ENCODE measurements at places on chromosomes 5 and 9.

DNA sequence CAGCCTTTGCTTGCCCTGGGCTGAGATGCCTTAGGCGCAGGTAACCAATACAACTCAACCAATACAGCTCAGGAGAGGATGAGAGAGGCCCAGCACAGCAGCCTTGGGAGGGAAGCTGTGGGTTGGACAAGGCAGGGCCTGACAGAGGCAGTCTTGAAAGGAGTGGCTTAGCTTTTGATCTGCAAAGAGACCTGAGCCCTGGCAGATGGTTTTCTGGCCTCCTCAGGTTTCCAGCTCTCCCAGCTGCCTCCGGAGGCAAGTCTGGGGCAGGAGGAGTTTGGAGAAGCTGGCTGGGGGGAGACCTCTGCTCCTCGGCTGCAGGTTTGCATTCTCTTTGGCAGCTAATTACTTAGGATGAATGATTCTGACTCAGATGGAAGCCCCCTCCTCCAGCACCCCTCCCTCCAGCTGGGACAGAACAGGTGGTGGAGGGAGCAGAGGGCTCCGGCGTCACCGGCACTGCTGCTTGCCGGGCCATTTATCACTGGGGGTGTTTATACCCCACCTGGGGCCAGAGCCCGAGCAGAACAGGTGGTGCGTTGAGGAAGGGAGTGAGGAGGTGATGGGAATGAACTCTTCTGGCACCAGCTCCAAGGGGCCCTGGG, 50.8 kb downstream of the TSPAN17 start:
- peak; percentile 83 for DNase-seq

GRCh38 chr9:98132158-98132557, 13.1 kb upstream of the TRIM14 start:
- DNase-seq, result no peak

DNA sequence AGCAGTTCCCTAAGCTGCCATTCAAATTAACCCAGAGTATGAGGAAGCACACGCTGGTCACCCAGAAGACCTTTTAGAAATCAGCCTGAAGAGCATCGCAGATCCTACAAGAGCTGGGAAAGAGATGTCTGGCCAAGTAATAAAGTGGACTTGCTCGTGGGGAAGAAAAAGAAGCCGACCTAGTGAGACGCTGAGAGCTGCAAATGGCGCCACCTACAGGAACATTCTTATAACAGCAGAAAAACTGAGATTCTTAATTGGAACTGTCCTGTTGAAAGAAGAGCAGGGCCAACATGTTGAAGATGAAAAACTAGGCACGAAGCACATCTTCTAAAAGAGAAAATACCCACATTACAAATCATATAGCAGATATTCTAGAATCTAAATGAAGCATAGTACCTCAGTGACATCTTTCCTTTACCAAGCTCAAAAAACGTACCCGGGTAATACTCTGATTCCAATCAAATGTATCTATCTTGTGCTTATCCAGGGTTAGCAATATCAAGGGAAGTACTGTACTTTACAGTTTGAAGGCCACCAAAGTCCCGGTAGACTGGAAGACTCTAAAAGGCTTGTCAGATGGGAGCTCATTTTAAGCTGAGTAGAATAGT, 3.9 kb upstream of the GNAQ start:
- DNase-seq, result peak; percentile 92

GRCh38 chr5:30390095-30390494, 803.4 kb upstream of the CDH6 start:
- no peak for DNase-seq

DNA sequence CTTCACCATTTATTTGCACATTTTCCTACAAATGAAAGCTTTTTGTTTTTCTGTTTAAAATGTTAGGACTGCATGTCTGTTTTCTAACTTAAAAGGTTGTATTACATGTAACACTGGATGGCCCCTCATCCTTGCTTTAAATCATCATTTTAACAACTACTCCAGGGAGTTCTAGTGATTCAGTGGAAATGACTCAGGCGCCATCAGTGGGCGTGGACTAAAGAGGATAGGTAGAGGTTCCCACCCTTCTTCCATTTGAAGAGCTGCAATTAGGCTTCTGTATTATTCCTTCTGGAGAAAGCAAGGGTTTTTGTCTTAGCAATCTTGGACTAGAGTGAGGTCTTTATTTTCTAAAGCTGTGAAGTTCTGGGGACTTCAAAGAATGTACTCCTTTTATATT, 213.7 kb downstream of the TMEM38B start:
- no peak for DNase-seq

- DNase-seq, result no peak
Observed at GRCh38 chr5:65548281-65548680, 14.7 kb downstream of the CENPK start.

- DNase-seq, result no peak
Observed at GRCh38 chr5:132686193-132686592, 12.4 kb downstream of the IL4 start.

- DNase-seq, result no peak
Observed at GRCh38 chr5:37071487-37071886, 177.7 kb downstream of the CPLANE1 start.

DNA sequence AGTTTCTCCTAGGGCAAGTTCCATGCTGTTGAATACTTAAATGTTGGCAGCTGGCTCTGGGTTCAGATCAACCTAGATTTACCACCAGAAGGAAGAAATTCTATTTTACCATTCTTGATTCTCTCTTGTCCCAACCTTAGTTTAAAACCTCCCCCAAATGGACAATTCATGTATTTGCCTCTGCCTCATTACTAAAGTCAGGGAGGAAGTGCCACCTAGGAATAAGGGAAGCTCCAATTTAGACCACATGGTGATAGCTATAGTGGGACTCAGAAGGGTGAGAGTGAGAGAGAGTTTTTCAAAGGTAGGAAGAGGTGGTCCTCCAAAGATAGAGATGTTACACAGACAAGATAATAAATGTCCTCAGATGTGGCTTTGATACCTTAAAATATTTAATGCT, 53.4 kb upstream of the PAM start:
- DNase-seq, result no peak

GRCh38 chr5:59134471-59135163, 551.7 kb downstream of the RAB3C start:
- no peak for DNase-seq

- DNase-seq, result no peak
Observed at GRCh38 chr5:176529116-176529740, 8.0 kb downstream of the RNF44 start.

GRCh38 chr5:142872217-142872616, 102.0 kb downstream of the ARHGAP26 start:
- no peak for DNase-seq

- no peak for DNase-seq
Observed at GRCh38 chr9:5617749-5618148, 11.2 kb upstream of the RIC1 start.

DNA sequence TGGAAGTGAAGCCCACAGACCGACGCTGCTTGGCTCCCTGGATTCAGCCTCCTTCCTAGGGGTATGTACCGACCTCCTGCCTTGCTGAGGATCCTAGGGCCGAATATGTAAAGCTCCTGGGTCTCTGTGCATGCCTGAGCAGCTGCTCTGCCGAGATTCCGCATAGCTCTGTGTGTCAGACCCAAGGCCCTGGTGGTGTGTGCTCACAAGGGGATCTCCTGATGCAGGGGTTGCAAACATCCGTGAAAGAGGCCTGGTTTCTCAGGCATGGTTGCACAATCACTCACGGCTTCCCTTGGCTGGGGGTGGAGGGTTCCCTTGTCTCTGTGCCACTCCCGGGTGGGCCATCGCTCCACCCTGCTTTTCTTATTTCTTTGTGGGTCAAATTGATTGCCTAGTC, 19.9 kb upstream of the SVEP1 start:
- no peak for DNase-seq

DNA sequence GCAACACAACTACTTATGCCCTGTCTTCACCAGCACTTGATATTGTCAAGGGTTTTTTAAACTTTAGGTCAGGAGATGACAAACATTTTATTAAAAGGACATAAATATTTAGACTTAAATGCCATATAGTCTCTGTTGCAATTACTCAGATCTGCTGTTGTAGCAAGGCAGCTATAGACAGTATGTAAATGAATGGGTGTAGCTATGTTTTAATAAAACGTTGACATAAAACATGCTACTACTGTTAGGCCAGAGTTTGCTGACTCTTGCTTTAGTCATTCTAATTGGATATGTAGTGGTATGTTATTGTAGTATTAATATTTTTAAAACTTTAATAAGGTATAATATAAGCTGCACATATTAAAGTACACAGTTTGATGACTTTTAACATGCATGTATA, 27.7 kb downstream of the ZNF131 start:
- no peak for DNase-seq

- no peak for DNase-seq
Observed at GRCh38 chr9:5500441-5501235, 9.7 kb upstream of the PDCD1LG2 start.

GRCh38 chr5:66987949-66988838, 208.4 kb downstream of the CD180 start:
- peak; percentile 57 for DNase-seq

GRCh38 chr9:137967280-137967953, 89.8 kb downstream of the CACNA1B start:
- DNase-seq, result no peak

- no peak for DNase-seq
Observed at GRCh38 chr5:82813861-82814260, 263.3 kb downstream of the TMEM167A start.

GRCh38 chr5:34895641-34896419, 19.5 kb downstream of the RAD1 start:
- no peak for DNase-seq

- DNase-seq, result no peak
Observed at GRCh38 chr9:126025991-126026390, 278.8 kb downstream of the PBX3 start.

- no peak for DNase-seq
Observed at GRCh38 chr5:34891981-34892380, 23.3 kb downstream of the RAD1 start.

GRCh38 chr9:131697908-131698617, 41.8 kb downstream of the RAPGEF1 start:
- DNase-seq, result peak; percentile 70

DNA sequence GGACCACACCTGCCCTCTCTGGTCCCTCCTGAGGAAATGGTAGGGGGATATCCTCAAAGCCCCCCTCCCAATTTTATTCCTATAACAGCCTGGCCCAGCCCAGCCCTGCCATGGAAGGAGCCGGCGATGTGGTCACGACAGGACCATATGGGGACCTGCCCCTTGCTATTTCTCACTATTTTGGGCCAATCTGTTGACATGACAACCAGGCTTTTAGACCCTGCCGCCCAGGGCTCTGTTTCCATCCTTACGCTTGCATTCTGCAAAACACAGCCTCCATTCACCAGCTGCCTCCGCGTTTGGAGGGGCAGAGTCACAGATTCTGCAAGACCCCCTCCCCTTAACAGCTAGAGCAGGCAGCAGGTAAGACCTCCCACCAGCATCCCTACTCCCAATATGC, 112.2 kb downstream of the GABBR2 start:
- no peak for DNase-seq

GRCh38 chr9:133971121-133971951, 20.8 kb downstream of the VAV2 start:
- DNase-seq, result no peak

DNA sequence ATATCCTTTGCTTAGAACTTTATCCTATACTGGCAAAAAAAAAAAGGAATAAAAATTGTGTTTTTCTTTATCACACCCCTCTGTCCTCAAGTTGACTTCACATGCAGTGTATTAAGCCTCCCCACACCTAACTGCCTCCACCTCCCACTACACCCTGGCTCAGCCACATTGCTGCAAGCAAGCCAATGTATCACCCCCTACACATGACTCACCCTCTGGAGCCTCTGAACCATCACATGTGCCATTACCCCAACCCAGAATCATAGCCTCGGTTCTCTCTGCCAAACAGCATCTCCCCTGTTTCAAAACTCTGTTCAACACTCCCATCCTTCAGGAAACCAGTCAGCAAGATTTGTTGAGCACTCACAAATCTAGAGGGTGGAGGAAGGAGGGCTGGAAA, 209.0 kb downstream of the CWC27 start:
- no peak for DNase-seq

- DNase-seq, result no peak
Observed at GRCh38 chr5:90113108-90113507, 296.4 kb downstream of the CETN3 start.

DNA sequence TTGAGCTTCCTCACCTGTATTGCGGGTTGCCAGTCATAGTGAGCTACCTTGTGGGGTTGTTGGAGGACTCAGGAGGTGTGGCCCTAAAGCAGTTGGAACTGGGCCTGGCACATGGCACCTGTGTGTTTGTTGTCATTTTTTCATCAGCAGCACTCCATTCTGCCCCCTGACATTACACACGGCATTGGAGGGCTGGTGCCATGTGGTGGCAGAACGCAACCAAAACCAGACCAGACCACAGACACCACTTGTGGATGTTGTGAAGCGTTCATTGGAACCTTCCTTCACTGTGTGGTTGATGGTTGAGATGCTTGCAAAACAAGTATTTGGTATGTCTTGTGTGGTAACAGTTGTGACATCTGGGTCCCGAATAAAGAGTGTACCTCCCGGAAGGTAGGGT, 113.2 kb upstream of the ERCC6L2 start:
- DNase-seq, result no peak

DNA sequence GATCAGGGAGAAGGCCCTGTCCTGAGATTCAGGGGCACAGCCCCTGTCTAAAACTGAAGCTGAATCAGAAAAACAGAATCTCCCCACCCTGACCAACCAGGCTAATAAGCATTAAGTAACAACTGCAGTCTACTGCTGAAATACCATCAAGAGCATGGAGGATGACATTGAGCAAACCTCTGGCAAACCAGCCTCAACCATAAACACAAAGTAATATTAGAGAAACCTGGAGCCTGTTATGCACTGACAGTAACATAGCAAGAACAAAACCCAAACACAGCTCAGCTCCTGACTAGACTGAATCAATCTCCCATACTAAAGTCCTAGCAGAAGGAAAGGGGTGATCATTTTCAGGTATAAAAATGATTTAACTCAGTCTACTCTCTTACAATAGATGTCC, 24.8 kb upstream of the CCL21 start:
- no peak for DNase-seq

GRCh38 chr5:36359267-36359666, 57.6 kb upstream of the RANBP3L start:
- no peak for DNase-seq

GRCh38 chr5:143251190-143251589, 152.3 kb downstream of the NR3C1 start:
- no peak for DNase-seq

- no peak for DNase-seq
Observed at GRCh38 chr5:108797396-108797795, 49.7 kb downstream of the FER start.

DNA sequence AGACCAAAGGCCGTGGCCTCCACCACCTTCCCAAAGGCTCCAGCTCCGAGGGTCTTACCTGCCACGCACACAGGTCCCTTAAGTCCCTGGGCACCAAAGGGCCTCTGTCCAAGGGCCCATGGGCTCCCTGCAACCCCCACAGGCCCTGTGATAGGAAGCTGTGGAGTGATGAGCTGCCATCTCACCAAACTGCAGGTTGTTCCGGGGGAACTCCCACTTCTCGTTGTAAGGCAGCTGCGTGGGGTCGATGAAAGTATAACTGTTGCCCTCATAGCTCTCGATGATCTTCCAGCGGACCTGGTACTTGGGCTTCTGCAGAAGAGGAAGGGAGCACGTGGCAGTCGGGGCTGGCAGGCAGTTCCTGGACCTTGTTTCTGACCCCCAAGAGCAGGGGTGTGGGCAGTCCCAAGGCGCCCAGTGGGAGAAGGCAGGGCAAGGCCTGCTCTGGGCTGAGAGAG, 24.8 kb downstream of the CSF1R start:
- no peak for DNase-seq

- DNase-seq, result no peak
Observed at GRCh38 chr5:40428126-40428525, 251.6 kb upstream of the PTGER4 start.
